ENCODE measurements at places on chromosomes 16 and 17.

DNA sequence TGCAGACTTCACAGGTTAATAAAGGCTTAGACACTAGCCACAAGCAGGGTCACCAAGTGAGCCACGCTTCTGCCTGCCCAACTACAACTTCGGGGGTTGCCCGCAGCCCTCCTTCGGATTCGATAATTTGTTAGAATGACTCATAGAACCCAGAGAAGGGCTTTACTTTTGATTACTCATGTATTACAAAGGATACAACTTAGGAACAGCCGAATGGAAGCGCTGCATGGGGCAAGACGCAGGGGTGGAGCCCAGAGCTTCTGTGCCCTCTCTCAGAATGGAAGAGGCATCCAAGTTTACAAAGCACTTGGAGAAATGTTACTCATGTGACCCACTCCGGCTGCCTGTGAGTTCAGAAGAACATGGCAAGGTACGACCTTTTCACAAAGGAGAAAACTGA lies 7.5 kb upstream of the CDH5 start:
- no peak for DNase-seq

GRCh38 chr16:83619381-83620150 lies 188.2 kb upstream of the HSBP1 start:
- DNase-seq = no peak

DNA sequence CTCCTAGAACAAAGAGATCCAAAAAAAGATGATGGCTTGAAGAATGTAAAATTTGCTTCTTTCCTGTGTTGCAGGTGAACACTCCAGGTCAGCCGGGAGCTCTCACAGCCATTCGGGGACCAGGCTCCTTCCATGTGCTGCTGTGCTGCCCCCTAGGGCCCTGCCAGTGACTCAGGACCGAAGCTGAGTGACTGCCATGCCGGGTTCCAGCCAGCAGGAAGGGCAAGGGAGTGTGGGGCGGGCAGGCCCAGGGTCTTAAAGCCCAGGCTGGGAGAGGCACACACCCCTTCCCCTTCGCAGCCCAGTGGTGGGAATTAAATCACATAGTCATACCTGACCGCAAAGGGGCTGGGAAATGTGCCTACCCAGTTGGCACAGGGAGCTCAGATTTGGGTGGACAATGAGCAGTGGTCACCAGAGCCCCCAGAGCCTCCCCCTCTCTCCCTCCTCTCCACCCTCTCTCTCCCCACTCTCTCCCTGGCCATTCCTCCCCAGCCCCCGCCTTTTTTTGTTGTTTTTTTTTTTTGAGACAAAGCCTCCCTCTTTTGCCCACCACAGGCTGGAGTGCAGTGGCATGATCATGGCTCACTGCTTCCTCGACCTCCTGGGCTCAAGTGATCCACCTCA lies 11.5 kb downstream of the EPOP start:
- DNase-seq = peak; percentile 42

DNA sequence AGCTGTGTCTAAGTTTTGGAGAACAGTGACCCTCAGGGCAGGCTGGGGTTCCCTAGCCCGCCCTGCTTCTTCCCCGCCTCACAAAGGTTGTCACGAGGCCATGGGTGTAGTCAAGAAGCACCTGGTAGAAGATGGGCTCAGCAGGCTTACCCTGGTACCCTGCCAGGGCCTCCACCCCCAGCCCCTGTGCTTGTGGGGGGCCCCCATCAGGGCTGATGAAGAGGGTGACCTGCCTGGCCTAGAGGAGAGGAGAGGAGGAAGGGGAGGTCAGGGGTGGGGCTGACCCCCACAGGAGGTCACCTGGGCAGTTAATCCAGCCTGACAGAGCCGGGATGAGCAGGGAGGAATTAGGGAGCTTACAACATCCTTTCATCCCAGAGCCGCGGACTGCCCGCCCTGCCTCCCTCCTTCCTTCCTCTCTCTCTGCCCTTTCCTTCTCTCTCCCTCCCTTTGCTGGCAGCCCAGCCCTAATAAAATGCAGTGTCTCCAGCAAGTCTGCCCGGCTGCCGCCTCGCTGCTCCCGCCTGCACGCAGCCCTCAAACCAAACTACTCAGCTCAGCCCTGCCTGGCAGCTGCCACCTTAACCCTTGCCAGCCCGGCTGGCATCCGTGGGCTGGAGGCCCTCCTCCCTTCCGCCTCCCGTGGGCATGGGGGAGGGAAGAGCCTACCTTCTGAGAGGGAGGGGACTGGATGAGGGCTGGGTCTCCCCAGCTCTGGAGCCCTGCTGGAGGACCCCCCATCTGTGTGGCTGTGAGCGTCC lies 7.2 kb downstream of the DLX3 start:
- DNase-seq = no peak

DNA sequence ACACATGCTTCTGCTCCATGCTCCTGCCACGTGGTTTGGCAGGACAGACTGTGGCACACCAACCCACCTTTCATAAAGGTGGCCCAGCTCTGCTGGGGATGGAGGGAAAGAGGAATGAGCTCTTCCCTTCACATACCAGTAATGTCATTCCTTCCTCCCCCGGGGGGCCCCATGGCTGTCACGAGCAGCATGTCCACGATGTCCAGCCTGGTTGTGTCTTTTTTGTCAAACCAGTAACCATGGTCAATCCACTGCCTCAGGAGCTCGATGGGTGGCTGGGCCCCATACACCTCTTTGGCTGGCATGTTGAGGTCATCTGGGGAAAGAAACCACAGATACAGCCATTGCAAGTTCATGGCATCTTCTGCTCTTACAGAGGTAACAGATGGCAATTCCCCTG lies 96.6 kb downstream of the LYRM1 start:
- no peak for DNase-seq

DNA sequence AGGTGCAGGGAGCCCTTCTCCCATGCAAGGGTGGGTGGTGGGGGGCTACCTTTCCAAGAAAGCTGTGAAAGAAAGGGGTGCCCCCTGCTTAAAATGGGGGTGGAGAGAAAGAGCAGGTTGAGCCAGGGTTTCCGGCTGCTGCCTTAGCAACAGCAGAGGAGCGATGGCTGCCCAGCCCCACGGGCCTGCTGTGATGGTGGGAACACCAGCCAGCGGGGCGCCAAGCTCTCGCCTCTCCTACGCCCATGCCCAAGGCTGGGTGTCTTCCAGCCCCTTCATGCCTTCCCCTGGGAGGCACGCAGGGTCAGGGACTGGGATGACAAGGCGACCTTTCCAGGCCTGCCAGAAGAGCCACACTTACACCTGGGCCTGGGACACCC lies 3.0 kb downstream of the FMNL1 start:
- no peak for DNase-seq

DNA sequence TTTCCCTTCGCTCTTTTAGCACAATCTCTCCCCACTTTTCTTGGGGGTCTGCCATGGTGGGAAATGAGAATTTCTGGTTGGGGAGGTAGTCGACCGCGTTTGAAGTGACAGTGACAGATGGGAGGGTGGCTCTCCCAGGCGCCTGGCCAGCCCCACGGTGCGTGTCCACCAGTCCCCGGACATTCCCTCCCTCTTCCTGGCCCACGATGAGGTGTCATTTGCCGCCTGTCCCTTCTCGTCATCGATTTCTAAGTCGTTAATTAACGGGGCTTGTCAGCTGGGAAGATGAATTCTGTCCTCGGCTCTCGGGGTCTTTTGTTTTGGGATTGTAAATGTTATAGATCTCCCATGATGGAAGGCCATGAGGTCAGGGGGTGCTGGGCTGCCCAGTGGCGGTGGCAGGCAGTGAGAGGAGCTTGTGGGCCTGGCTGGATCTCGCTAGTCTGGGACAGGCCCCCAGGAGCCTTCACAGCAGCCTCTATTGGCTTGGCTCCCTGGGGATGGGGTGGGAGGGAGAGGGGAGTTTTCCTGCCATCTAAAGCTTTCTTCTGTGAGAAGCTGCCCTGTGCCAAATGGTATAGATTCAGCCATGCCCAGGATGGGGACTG lies 164.2 kb downstream of the MRM1 start:
- DNase-seq = no peak

DNA sequence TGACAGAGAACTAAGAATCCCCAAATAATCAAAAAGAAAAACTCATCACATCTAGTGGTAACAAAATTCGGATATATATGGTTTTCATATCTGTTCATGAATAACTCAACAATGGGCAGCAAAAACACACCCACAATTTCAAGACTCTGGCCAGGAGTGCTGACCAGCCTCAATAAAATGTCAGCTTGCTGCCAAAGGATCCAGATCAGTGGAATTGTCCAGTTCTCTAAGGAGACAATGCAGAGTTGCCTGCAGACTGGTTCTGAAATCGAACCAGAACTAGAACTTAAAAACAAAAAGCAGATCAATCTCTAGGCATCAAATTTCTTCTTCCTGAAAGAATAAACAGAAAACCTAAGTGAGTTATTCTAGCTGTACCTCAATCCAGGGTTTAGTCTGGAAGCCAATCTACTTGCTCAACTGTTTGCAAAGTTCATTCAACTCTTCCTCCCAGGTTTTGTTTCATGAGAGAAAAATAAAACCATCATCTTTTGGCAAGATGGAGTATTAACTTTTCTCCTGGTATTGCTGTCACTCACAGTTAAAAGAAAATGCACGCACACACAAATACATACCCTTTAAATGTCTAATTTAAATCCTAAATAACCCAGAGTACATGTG lies 61.0 kb downstream of the CFDP1 start:
- no peak for DNase-seq

DNA sequence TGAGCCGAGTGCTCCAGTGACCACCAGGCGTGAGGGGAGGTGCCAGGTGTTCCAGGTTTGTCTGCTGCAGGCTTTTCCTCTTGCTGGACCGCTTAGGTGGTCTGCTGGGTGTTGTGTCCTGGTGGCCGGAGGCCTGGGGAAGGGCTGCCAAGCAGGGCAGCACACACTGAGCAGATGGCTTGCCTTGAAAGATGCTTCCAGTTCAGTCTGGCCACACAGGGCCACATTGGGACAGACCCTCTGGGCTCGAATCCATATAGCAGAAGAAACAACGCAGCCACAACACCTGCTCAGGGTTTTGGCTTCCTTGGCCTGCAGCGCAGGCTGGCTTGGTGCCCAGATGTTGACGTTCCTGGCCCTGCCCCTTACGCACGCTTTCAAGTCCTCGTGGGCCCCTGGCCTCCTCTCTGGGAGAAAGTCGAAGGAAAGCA lies 24.8 kb downstream of the GINS2 start:
- no peak for DNase-seq

DNA sequence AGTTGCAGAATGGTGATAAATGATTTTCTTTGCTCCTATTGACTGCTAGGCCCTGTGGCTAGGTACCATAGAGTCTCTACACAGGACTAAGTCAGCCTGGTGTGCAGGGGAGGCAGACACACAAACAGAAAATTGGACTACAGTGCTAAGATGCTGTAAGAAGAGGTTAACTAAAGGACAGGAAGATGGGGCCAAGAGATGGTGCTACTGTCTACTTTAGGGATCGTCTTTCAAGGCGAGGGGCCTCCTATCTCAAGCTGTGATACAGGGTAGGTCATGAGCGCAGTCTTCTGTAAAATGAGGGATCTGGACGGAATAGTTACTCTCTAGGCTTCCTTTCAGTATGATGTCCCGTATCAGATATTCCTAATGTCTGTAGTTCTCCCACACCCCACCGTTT lies 817 bp downstream of the NME1 start:
- DNase-seq = no peak

GRCh38 chr17:29930409-29931010 lies 482 bp upstream of the SSH2 start:
- no peak for DNase-seq

- no peak for DNase-seq
Measured at GRCh38 chr17:2122641-2123302, 67.9 kb downstream of the HIC1 start.

All from NCI-H2081 treated with DMSO at 0.1 percent for 48 hours (cell line).